ENCODE measurements at places on chromosomes 5 and 9.

DNA sequence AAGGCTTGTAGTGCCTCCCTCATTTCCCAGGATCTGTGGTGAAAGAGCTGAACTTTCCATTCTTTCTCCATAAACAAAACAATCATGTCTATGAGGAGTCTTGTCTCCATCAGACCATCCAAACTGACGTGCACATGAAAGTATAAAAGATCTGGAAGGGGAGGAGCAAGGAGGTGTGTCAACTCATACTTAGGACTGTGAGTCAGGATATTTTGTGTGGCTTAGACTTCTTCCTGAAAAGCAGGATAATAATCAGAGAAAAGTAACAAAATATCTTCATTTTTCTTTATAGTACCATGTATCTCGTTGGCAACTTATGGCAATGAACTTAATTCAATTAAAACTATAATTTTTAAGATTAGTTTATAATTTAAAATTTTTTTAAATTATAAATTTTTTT is 96.0 kb upstream of the PRRC1 start:
- no peaks in the 10 kb centered on the region for H3K4me1 ChIP-seq
- H3K4me3 ChIP-seq, result no peak overlapping the region
- H3K27me3 ChIP-seq, result no peaks in the 10 kb centered on the region
- no peak for DNase-seq
- no peaks in the 10 kb centered on the region for H3K36me3 ChIP-seq
- H3K27ac ChIP-seq, result no peak overlapping the region

GRCh38 chr5:137845472-137845871 is 22.2 kb upstream of the MYOT start:
- H3K4me1 ChIP-seq, result no peaks in the 10 kb centered on the region
- no peaks in the 10 kb centered on the region for H3K36me3 ChIP-seq
- no peak overlapping the region for H3K4me3 ChIP-seq
- H3K27ac ChIP-seq, result no peak overlapping the region
- no peaks in the 10 kb centered on the region for H3K27me3 ChIP-seq

DNA sequence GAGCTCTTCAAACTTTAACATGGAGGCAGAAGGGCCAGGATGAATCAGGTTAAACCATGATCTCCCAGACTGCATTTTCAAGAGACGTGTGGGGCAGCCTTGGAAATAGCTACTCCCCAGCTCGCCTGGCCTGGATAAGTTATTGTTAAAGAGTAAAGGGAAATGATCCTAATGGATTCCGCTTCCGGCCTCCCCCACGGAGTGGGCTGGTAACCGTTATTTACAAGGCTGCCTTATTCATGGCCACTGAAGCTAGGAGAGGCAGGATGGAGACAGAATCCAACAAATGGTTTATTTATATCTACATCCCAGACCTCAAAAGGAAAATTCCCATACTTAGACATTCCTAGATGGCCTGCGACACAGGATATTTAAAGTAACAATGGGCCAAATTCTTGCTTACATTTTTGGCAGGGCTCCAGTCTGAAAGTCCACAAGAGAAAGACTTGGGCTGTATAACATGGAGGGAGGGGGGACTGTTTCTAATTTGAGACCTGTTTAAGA is 27.9 kb downstream of the SPRY4 start:
- peak overlapping the region; percentile 32 for H3K27ac ChIP-seq
- DNase-seq, result peak; percentile 82

GRCh38 chr5:176425138-176425537 is 8.8 kb upstream of the CLTB start:
- peak; percentile 40 for DNase-seq
- peaks cover 6% of the 10 kb centered on the region for H3K4me1 ChIP-seq
- H3K27ac ChIP-seq, result no peak overlapping the region
- H3K4me3 ChIP-seq, result no peak overlapping the region
- H3K36me3 ChIP-seq, result no peaks in the 10 kb centered on the region

- H3K27me3 ChIP-seq, result no peaks in the 10 kb centered on the region
- no peaks in the 10 kb centered on the region for H3K4me1 ChIP-seq
- no peak overlapping the region for H3K27ac ChIP-seq
- H3K4me3 ChIP-seq, result no peak overlapping the region
- no peak for DNase-seq
- no peaks in the 10 kb centered on the region for H3K36me3 ChIP-seq
Observed at GRCh38 chr9:107214915-107215314, 68.2 kb upstream of the RAD23B start.

GRCh38 chr9:35650341-35651158 is at the start of gene SIT1:
Gene SIT1 (minus strand): TSS chr9:35650931. CDS start chr9:35650853, 78 bp downstream.
- H3K27ac ChIP-seq, result peak within 1 kb of the TSS; percentile 45
- H3K27me3 ChIP-seq, result no peaks in the 10 kb centered on the region
- DNase-seq, result no peak
- peak within 1 kb of the TSS; percentile 32 for H3K4me3 ChIP-seq
- H3K36me3 ChIP-seq, result no peaks in the 10 kb centered on the region

GRCh38 chr5:16179511-16179935 is at the start of gene MARCHF11:
Gene MARCHF11 (minus strand): TSS chr5:16179791. CDS start chr5:16179575, 216 bp downstream.
- H3K27ac ChIP-seq, result no peak within 1 kb of the TSS
- H3K27me3 ChIP-seq, result peaks cover 83% of the 10 kb centered on the region
- H3K36me3 ChIP-seq, result no peaks in the 10 kb centered on the region

- H3K27ac ChIP-seq, result no peak overlapping the region
- DNase-seq, result peak; percentile 42
- H3K27me3 ChIP-seq, result no peaks in the 10 kb centered on the region
- no peaks in the 10 kb centered on the region for H3K36me3 ChIP-seq
- H3K4me3 ChIP-seq, result no peak overlapping the region
Observed at GRCh38 chr5:1414311-1415058, 30.8 kb downstream of the SLC6A3 start.

- peaks cover 8% of the 10 kb centered on the region for H3K4me1 ChIP-seq
- H3K36me3 ChIP-seq, result peaks cover 31% of the 10 kb centered on the region
- DNase-seq, result peak; percentile 2
- no peak overlapping the region for H3K27ac ChIP-seq
- H3K4me3 ChIP-seq, result no peak overlapping the region
Observed at GRCh38 chr9:114302727-114303126, 20.2 kb upstream of the ORM1 start.

DNA sequence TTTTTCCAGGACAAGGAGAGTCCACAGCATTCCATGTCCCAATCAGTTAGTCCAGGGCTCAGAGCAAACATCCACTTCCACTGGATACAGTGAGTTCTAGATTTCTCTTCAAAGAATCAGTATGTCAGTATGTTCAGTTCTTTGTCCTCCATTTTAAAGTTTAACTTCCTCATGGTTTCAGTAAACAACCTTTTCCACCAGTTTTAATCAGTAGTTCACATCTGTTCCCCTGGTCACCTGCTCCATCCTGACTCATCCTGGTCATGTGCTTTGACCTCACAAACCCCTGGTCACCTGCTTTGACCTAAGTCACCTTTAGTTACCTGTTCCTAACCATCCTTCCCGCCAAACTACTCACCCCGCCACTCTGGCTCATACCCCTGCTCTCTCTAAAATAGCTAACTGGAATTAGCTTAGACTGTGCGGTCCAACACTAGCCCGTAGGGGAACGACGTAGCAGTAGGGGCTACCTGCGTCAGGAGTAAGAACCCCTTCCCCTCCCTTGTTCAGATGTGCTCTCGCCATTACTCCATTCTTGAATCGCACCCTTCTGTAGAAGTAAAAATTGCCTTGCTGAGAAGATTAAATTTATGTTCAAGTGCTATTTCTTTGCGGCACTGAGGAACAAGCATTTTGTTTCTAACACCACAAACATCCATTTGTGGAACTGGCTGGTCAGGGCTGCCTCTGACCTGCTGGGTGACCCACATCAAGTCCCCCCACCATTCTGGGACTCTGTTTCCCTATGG is 5.5 kb downstream of the ENG start:
- no peaks in the 10 kb centered on the region for H3K27me3 ChIP-seq
- no peaks in the 10 kb centered on the region for H3K36me3 ChIP-seq
- H3K4me1 ChIP-seq, result no peaks in the 10 kb centered on the region
- no peak overlapping the region for H3K4me3 ChIP-seq
- no peak for DNase-seq

- no peak for DNase-seq
- peaks cover 10% of the 10 kb centered on the region for H3K4me1 ChIP-seq
- no peak overlapping the region for H3K27ac ChIP-seq
Observed at GRCh38 chr5:50435168-50435567, 5.9 kb downstream of the EMB start.

DNA sequence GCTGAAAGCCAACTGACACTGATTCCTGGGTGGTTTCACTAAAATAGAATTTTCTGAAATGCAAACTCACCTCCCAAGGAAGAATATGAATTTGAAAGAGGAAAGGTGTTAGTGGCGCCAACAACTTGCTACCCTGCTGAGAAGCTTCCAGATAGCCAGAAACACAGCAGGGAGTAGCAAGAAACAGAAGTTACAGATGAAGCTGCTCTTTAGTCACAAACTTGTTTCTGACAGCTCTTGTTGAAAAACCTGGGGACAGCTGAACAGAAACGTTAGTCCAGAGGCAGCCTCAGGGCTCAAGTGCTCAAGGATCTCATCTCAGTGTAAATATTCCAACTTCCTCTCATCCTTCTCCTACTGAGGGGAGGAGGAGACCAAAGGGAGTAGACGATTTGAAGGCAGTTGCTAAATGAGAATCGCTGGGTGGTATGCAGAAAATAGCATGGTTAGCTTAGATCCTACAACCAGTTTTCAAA is 184.1 kb downstream of the PDE4D start:
- no peaks in the 10 kb centered on the region for H3K4me1 ChIP-seq
- no peak overlapping the region for H3K27ac ChIP-seq
- H3K4me3 ChIP-seq, result no peak overlapping the region
- no peak for DNase-seq
- H3K27me3 ChIP-seq, result no peaks in the 10 kb centered on the region
- no peaks in the 10 kb centered on the region for H3K36me3 ChIP-seq

- H3K36me3 ChIP-seq, result no peaks in the 10 kb centered on the region
- no peak for DNase-seq
- no peaks in the 10 kb centered on the region for H3K4me1 ChIP-seq
- H3K4me3 ChIP-seq, result no peak overlapping the region
- H3K27ac ChIP-seq, result no peak overlapping the region
- H3K27me3 ChIP-seq, result no peaks in the 10 kb centered on the region
Observed at GRCh38 chr9:18077941-18078678, 395.8 kb upstream of the ADAMTSL1 start.

DNA sequence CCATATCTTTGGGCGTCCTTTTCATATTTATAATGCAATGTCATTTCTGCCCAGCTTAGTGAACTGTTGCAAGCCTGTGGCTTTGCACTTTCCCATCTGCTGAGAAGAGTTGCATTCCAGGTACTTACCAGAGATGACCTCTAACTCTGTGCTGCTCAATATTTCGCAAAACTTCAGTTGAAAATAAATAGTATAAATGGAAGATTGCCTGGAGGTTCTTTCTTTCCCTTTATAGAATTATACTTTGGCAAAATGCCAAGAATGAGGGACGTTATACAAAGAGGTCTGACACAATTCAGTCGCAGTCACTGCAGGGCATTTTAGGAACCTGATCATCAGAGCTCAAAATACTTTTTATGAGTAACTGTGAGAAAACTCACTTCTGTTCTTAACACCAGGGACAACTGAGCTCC is 18.9 kb upstream of the VLDLR start:
- H3K4me3 ChIP-seq, result no peak overlapping the region
- peak; percentile 23 for DNase-seq
- H3K27me3 ChIP-seq, result no peaks in the 10 kb centered on the region
- no peaks in the 10 kb centered on the region for H3K4me1 ChIP-seq
- H3K36me3 ChIP-seq, result no peaks in the 10 kb centered on the region

DNA sequence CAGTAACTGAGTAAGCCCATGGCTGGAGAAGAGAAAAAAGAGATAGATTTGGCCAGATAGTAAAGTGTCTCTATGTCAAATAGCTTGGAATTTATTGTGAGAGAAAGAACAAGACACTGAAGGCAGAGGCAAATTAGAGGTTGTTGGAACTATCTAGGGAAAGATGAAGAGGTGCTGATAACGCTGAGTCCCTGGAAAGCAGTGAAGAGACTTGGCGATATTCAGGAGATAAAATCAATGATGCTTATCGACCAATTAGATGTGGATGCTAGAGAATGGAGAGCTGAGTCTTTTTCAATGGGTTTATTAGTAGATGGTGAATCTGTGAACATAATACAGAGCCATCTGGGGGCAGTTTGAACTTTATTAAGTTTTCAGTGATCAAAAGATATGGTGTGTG is 48.6 kb upstream of the GABRA1 start:
- no peak for DNase-seq
- no peaks in the 10 kb centered on the region for H3K4me1 ChIP-seq
- H3K36me3 ChIP-seq, result no peaks in the 10 kb centered on the region
- no peaks in the 10 kb centered on the region for H3K27me3 ChIP-seq
- H3K4me3 ChIP-seq, result no peak overlapping the region
- H3K27ac ChIP-seq, result no peak overlapping the region

DNA sequence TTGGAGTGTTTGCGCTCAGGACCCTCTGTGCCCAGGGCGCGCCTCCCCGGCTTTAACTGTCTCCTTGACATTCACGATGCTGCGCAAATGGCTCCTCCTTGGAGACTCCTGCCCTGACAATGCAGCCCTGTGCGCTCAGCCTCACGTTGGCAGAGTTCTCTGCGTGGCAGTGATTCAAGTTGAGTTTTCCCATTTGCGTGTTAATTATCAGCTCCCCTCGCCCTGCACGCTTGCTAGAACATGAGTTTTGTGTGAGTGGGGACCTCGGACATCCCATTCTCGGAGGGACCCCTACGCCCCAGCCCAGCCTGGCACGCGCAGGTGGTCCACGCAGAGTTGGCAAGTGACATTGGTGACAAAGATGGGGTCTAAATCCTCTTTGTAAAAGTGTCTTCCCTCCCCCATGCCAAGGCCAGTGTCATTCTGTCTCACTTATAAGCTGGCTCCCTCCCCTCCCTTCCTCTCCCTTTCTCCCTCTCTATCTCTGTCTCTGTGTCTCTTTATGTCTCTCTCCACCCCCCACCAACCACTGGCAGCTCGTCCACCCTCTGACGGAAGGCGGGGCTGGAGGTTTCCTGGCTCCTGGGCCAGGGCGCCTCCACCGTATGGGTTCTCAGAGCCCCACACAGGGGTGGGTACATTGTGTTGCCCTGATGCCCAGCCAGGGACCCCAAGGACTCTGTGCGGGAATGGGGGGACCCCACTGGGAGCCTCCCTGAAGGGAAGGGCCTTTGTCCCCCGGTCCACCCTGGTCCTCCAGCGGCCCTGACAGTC is 169.3 kb downstream of the OLFM1 start:
- no peak for DNase-seq
- H3K36me3 ChIP-seq, result no peaks in the 10 kb centered on the region
- H3K27ac ChIP-seq, result no peak overlapping the region
- no peaks in the 10 kb centered on the region for H3K27me3 ChIP-seq
- H3K4me1 ChIP-seq, result no peaks in the 10 kb centered on the region

DNA sequence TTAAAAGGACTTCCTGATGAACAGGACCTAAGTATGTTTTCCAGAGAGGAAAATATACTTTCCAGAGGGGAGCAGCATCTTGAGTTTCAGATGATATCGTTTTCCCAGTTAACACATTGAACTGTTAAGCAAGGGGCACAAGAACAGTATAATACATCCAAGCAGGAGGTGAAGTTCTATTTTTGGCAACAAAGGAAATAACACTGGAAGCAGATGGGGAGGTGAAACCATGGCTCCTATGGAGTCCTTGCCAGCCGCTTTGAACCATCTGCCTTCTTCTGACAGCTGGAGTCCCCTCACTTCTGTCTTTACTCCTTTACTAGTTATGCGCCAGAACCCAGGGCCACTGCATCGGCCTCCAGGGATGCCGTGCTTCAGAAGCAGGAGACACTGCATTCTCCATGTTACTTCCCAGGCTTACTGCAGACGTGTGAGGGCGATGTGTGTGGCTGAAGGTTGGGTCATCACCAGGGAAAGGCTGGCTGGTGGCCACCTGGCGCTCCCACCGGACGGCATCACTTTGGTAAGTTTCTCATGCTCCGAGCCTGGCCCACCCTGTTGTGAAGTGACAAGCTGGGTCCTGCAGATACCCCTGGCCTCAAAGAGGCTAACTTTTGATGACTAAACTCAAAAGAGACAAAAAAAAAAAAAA is 77.8 kb downstream of the TTLL11 start:
- H3K4me1 ChIP-seq, result no peaks in the 10 kb centered on the region
- no peak overlapping the region for H3K27ac ChIP-seq
- H3K27me3 ChIP-seq, result no peaks in the 10 kb centered on the region

Data from stomach (tissue), 19 donors.